ENCODE measurements at places on chromosomes 5 and 9.
A peak's percentile ranks its signal among the peaks of the same experiment; 100 is the strongest.

DNA sequence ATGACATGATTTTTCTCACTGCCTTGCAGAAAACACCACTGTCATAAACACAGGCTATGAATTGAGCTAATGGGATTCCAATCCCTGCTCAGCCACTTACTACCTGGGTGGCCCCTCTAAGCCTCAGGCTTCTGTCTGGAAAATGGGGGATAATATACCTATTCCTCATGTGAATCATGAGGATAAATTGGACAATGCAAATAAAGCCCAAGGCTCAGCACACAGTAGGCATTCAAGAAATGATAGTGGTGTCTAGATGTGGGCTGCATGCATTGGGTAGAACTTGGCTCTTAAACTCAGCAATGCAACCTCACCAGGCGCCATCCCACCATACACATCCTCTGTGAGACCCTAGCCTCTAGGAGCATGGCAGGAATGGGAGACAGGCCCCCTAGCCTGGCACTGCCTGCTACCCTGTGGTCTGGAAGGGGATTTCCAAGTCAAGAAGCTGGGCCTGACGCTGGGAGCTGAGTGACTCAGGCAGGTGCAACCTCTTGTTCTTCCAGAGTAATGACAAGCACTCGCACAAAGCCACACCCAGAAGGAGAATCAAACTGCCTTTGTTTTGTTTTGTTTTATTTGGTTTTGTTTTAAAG is 2.3 kb upstream of the TNIP1 start:
- no peak for DNase-seq

DNA sequence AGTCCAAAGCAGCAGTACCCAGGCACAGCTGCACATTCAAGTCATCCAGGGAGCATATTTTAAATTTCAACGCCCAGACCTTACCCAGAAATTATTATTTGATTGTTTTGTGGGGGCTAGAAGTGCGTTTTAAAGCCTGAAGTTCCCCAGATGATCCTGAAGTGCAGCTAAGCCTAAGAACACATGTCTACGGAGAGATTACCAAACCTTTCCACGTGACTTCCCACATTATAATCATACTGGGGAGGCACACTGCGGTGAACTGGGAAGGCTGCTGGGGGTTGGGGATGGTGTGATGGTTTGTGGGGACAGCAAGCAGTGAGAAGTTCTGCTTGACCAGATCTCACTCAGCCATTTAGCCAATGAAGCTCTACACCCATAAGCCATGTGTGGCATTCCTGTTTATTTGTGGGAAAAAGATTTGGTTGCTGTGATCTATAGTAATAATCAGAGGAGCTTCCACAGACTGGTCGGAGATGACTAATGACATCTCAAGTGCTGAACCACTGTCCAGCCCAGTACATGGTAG is 93.4 kb upstream of the CDH6 start:
- no peak for DNase-seq

- DNase-seq, result peak; percentile 78
Observed at GRCh38 chr5:68962757-68963484, 130.9 kb upstream of the SLC30A5 start.

DNA sequence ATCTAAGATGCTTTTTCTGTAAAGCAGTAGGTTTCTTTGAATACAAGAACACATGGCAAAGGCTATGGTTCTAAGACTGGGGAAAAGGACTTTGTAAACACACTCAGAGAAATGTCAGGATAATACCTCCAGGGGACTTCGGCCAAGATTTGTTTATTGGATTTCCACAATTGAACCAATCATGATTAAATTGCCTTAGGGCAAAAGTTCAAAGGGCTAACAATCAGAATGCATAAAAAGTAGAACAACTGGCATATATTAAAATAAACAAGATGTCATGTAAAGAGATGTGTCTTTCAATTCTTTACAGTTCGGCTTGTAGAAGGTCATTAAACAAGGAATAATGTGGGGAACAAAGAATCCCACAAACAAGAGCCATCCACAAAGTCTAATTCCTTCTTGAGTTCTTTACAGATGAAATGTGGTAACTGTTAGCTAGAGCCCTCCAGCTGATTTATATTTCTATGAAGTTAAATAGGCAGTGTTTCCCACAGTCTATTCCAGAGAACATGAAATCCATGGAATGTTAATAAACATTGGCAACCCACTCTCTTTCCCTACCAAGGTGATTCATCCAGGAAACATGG is 565.5 kb downstream of the ZNF608 start:
- peak; percentile 34 for DNase-seq

- DNase-seq, result no peak
Observed at GRCh38 chr9:4507306-4508130, 17.2 kb downstream of the SLC1A1 start.

DNA sequence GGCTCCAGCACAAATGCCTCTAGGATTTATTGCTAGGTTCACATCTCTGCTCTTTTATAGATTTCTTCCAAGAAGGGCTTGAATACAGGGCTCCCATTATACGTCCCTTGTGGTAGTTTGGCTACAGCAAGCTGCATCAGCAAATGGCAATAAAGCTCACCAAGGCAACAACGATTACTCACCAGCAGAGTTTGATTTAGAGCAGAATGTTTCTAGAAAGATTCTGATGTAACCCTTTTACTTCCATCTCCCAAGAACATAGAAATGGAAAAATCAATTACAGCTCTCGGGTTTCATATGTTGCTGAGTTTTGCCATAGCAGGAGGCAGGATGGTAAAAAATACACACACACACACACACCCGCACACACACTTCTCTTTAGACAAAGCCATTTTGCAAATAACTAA is 124.2 kb upstream of the TNPO1 start:
- no peak for DNase-seq

GRCh38 chr9:132018957-132019405 is 60.7 kb downstream of the MED27 start:
- no peak for DNase-seq

DNA sequence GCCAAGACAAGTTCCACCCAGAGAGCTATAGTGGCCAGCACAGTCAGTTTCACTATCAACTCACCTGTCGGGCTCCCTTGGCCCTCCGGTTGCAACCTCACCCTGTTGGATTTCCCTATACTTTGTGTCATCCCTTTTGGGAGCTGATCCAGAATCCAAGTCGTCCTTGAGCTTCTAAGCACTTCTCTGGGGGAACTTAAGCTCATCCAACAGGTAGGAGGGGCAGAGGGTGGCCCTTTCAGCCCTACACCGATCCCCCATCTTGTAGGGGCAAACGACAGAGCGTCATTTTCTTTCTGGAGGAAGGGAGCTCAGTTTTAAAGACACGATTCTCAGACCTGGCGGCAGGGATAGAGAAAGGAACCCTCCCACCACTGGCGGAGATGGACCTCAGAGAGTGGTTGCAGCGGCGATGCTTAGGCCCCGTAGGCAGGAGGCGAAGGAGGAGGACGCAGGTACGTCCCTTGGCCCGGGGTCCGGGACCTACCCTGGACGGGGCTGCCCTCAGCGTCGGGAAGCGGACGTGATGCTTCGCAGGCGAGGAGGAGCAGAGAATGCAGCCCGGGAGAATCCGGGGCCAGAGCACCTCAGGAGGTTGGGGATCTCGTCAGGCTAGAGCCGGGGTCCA is 519 bp downstream of the ZER1 start:
- DNase-seq, result no peak

GRCh38 chr5:107655831-107656230 is 14.9 kb downstream of the EFNA5 start:
- peak; percentile 48 for DNase-seq

DNA sequence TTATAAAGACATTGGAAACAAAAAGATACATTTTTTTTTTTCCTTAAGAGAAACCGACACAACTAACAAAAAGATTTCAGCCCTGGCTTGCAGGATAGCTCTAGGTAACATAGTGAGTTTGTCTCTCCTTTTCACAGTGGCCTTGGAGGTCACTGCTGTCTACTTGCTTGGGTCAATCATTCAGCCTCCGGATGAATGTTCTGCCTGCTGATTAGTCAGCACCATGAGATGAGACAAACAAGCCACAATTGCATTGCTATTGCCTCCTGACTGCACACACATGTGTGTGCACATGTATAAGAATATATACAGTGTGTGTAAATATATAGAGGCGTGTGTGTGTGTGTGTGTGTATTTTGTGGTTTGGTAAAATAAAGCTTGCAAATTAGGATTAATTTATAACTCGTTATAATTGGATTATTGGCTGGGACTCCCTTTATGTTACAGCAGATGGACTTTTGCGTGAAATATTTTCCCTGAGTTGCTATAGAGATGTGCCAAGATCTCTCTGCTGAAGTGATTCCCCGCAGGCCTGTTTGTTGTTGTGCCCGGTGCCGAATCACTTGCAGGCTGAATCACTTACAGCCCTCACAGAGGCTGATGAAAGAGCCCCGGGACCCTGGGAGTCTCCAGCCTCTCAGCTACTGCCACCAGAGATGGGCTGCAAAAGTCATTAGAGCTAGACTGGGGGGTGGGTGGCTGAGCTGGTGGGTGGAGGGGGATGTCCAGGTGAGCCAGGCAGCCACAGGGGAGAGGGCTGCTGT is 161.2 kb downstream of the FGF18 start:
- DNase-seq, result no peak

GRCh38 chr5:176879663-176880361 is 19.3 kb downstream of the HK3 start:
- no peak for DNase-seq

DNA sequence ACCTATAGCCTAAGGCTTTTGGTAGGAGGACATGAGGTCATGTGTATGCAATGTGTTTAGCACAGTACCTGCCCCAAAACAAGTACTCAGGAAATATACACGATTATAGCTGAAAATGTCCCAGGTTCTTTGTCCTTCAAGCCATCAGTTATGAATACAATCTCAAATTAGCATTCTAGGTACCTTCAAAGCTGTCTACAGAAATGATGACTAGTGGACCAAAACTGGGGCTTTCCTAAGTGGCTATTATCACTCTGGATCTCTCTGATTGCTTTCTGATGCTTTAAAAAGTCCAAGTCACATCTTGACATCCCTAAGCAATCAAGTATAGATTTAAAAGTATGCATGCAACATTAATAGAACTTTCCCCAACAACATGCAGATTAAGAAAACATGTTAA is 93.0 kb upstream of the SLIT3 start:
- no peak for DNase-seq

GRCh38 chr5:109878887-109879286 is 189.2 kb downstream of the MAN2A1 start:
- no peak for DNase-seq

- DNase-seq, result no peak
Observed at GRCh38 chr9:104984948-104985347, 57.0 kb upstream of the ABCA1 start.

GRCh38 chr5:157335534-157336422 is 69.9 kb downstream of the CYFIP2 start:
- no peak for DNase-seq

DNA sequence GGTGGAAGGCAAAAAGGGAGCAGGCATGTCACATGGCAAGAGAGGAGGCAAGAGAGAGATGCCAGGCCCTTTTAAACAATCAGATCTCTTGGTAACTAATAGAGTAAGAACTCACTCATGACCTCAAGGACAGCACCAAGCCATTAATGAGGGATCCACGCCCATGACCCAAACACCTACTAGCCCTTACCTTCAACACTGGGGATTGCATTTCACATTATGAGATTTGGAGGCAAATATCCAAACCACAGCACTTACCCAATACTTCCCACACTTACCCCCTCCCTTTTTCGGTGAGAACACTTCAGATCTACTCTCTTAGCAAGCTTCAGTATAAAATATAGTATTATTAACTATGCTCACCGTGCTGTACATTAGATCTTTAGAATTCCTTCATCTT is 41.9 kb downstream of the ZNF354A start:
- DNase-seq, result no peak

DNA sequence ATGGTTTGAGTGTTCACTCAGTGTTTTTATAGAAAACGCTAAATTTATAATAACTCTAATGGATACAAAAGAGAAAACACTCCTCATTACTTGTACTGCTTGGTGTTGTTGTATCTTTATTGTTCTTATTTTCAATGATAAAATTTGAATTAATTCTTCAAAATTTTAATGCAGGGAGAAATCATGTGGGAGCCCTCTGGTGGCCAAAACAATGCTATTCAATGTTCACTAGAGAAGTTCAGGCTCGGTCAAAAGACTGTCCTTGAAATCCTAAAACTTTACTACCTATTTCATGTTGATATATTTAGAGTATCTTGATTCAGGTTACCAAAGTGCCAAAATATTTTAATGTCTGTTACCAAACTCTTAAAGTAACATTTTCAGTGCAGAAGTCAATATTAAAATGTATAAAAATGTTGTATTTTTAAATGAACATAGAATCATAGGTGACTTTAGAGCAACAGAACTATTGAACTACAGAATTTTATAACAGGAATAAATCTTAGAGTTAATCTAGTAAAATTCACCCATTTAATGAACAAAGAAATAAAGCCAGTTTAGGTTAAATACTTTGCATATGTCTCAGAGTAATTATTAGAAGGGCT is 1259.8 kb downstream of the PTPRD start:
- DNase-seq, result peak; percentile 36

- DNase-seq, result no peak
Observed at GRCh38 chr9:88458716-88459465, 70.6 kb downstream of the SPIN1 start.

DNA sequence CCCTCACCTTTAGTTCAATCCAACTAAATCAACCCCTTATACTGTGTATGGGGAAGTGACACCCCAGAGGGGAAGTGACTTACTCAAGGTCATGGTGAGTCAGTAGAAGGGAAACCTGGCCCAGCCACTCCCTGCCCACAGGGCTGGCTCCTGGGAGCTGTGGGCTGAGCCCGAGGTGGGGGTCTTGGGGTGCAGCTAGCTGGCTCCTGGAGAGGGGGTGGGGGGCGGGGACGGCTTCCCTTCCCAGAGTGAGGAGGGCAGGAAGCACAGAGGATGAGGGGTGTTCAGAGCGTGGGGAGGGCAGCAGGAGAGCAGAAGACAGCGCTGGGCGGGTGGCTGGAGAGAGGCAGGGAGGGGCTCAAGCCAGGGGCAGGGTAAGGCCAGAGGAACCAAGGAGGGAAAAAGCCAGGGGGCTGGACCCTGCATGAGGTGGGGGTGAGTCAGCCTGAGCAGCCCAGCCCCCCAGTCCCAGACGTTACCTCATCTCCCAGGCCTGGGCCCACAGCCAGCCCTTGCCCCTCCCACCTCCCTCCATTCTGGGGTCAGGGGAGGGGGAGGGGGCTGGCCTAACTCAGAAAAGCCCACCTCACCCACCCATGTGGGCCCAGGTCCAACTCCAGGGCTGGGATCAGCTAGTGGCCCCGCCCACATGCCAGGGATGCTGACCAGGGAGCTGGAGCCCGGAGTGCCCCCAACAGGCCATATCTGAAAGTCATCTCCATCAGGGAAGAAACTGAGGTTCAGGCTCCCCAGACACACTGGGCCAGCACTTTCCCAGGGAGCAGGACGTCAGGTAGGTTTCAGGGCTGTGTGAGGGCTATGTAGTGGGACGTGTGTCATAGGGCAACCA is 2.8 kb downstream of the PDLIM7 start:
- peak; percentile 55 for DNase-seq

DNA sequence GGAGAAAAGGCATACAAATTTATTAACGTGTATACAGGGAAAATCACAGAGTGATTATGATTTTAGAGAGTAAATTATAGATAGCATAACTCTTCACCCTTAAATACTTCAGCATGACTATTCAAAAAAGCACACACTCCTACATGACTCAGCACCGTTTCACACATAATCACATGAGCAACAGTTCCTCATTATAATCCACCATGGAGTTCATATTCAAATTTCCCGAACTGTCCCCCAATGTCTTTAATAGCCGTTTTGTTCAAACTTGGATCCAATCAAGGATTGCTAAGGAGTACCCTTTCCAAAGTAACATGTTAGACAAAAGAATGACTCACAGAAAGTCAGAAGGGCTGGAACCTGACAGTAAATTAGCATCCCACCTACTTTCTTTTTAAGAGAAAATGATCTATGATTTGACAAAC is 32.1 kb downstream of the RAPGEF1 start:
- DNase-seq, result no peak

GRCh38 chr5:169307646-169308045 is 6.7 kb upstream of the SLIT3 start:
- no peak for DNase-seq

- no peak for DNase-seq
Observed at GRCh38 chr9:121572581-121572980, 72.9 kb upstream of the GGTA1 start.

Data from neural progenitor cell (in vitro differentiated cells).